Lower leg skin (tissue), 4 donors: ENCODE measurements at places on chromosomes 4 and X.

- no peak for DNase-seq
Measured at GRCh38 chrX:150958177-150958576, 25.0 kb upstream of the HMGB3 start.

DNA sequence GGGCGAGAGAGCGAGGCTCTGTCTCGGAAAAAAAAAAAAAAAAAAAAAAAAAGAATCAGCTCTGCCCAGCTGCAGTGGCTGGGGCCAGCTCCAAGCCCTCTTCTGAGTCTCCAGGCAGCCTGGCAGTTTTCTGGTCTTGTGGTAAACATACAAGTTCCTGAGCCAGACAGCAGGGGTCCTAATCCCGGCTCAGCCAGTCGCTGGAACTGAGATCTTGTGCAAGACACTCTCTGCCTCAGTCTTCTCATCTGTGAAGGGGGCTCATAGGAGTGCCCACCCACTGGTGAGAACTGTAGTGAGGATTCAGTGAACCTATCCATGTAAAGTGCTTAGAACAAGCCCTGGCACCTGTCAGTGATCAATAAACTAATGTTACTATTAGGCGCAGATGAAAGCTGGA is 41.8 kb downstream of the C4orf50 start:
- DNase-seq: no peak

DNA sequence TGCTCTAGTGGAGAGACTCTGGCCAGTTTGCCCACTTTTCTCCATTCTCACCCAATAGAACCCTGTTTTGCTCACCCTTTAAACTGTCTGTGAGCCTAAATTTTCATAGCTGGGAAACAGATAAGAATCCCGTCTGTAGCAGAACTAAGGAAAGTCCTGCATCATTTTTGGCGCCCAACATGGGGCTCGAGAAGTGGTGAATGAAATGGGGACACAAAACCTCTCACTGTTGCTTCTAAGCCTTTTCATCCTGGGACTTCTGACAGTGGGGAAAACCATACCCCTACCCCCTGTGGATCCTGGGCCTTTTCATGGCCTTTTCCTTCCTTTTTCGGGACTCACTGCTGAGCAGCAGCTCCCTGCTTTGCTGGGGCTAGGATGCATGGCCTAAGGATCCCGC is 189.9 kb downstream of the INPP4B start:
- no peak for DNase-seq

GRCh38 chrX:139971394-139971749 is 6.1 kb upstream of the CXorf66 start:
- DNase-seq: no peak

DNA sequence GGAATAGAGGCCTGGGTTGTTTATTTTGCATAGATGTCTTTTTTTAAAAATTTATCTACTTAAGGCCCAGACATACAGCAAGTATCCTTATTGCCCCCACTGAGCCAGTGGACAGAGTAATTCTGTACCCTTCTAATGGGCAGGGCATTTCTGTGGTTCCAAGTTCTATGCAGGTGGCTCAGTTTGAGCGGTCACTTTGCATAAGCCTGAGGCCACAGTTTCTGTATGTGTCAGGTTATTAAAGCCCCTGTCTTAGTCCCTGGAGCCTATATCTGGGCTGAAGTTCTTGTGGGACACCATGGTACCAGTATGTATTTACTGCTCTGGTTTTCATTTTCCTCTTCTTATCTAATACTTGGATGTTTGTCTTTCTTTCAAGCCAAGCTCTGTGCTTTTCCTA is 168.8 kb downstream of the MID1IP1 start:
- DNase-seq: no peak

DNA sequence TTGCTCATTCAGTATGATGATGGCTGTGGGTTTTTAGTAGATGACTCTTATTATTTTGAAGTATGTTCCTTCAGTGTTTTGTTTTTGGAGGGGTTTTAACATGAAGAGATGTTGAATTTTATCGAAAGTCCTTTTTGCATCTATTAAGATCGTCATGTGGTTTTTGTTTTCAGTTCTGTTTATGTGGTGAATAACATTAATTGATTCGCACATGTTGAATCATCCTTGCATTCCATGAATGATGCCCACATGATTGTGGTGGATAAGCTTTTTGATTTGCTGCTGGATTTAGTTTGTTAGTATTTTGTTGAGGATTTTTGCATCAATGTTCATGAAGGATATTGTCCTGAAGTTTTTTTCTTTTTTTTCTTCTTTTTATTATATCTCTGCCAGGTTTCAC is 347.4 kb upstream of the EPHA5 start:
- no peak for DNase-seq

- DNase-seq: no peak
Measured at GRCh38 chr4:139922406-139923024, 231.5 kb downstream of the MAML3 start.

- no peak for DNase-seq
Measured at GRCh38 chrX:87616371-87616770, 98.8 kb downstream of the KLHL4 start.

- DNase-seq: no peak
Measured at GRCh38 chrX:115459883-115460880, 100.8 kb upstream of the PLS3 start.

- no peak for DNase-seq
Measured at GRCh38 chr4:76703676-76704075, 194.3 kb downstream of the SOWAHB start.

GRCh38 chr4:74490736-74491135 is 45.8 kb downstream of the AREG start:
- DNase-seq: no peak

- no peak for DNase-seq
Measured at GRCh38 chrX:148552775-148553174, 52.4 kb downstream of the AFF2 start.

DNA sequence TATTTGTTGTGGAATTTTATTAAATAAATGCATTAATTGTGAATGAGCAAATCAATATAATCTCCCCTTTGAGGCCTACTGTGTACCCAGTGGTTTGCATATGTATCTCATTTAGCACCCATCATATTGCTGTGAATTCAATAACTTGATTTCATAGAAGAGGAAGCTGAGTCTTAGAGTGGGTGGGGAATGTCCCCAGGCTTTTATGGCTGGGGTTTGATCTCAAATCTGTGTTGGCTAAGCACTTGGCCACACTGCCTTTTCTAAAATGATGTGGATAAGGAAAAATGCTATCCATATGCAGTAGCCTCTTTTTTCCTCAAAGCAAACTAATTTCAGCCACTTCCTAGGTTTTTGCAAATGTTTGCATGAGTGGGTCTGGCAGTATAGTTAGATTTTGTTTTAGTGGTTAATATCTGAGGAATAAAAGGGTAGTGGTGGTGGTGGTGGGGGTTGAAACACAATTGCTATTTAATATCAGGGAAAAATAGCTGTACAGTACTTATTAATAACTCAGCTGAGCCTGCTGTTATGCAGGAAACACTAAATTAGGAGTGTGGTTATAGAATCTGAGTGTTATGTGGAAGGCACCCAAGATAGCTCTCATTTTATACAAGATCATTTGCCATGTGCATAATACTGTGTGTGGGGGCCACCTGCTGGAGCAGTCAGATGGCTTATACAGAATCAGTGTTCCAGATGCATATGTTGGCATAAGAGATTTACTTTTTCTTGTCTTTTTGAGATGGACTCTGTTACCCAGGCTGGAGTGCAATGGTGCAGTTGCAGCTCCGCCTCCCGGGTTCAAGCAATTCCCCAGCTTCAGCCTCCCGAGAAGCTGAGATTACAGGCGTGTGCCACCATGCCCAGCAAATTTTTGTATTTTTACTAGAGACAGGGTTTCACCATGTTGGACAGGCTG is 108.0 kb downstream of the TMEM131L start:
- peak; percentile 32 for DNase-seq

GRCh38 chr4:180999217-180999616 is 1244.0 kb upstream of the TENM3 start:
- no peak for DNase-seq

DNA sequence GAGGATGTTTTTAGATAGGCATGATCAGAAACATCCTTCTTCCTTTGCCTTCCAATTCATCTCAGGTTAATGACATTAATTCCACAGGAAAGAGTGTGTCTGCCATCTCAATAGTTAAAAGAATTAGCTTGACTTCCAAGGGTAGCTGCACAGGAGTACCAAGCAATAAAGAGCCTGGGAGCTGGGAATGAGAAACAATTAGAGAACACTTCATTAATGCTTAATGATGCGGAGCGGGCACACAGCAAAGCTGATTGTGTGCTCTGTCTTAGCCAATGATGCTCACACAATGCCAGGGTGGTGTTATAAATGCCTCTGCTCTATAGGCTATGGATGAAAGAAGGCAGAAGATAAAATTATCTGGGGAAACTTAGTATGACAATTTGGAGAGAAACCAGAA is 1052.5 kb upstream of the LCORL start:
- DNase-seq: no peak

- DNase-seq: no peak
Measured at GRCh38 chr4:184198190-184198589, 19.5 kb downstream of the ENPP6 start.

- no peak for DNase-seq
Measured at GRCh38 chr4:11079171-11079570, 349.5 kb downstream of the HS3ST1 start.

- no peak for DNase-seq
Measured at GRCh38 chrX:30620125-30620524, 33.1 kb upstream of the GK start.

DNA sequence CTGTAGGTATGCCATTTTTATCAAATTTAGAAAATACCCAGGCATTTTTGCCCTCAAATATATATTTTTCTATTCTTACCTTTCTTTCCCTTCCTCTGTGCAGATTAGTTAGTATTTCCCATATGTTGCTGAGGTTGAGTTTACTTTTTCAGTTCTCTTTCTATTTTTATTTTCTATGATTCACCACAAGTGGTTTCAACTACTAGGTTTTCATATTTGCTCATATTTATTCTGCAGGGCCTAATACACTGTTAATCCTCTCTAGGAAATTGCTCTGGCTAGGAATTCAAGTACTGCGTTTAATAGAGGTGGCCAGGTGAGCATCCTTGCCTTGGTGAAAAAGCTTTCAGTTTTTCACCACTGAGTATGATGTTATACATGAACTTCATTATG is 1535.3 kb upstream of the PCDH10 start:
- DNase-seq: no peak

GRCh38 chr4:77433418-77433733 is 172.2 kb upstream of the CXCL13 start:
- DNase-seq: no peak

GRCh38 chr4:73723023-73723422 is 17.3 kb upstream of the CXCL8 start:
- no peak for DNase-seq

- no peak for DNase-seq
Measured at GRCh38 chr4:53680598-53680997, 89.3 kb upstream of the LNX1 start.

DNA sequence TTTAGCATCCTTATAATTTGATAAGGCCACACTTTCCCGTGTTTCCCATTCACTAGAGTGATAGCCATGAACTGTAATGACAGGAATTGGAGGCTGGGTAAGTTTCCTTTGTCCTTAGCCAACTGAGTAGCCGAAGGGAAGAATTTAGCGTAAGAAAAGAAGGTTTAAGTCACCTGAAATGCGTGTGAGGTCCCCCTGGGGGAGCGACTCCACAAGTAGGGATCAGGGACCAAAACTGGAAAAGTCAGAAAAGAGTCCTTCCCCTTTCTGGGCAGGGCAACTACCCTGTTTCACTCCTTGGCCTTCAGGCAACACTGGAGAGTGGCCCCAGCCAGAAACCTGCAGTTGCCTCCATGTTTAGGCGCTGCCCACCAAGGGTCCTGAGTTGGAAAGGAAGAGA is 81.6 kb upstream of the MED14 start:
- DNase-seq: no peak

GRCh38 chr4:121182296-121182695 is 18.2 kb upstream of the TNIP3 start:
- DNase-seq: no peak

DNA sequence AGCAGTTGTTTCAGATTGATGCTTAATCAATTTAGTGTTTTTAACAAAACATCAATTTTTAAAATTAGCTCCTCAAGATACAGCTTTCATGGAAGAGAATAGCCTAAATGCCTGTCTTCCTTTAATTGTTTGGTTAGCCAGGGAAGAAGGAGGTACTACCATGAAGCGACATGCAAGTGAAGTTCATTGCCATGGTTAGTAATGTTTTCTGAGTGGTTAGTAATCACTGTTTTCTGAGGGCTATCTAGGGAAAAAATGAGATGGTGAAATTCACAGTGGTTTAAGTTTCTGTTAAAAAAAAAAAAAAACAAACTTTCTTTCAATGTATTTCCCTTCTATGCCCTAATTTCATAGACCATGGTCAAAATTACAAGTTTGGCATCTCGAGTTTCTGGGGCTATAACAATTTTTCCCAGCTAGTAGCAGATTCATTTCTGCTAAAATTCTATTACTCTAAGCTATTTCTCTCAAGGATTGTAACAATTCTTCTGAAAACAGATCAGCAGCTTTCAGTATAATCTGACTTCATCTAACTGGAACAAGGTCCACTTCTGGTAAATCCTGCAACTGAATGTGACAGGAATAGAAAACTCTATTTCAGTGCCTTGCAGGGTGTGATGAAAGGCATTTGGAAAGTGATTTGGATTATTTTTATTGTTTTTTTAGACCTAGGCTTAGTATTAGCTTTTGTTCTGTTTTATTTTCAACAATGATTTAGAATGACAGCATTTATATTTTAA is 157.0 kb downstream of the PCDH18 start:
- DNase-seq: no peak

DNA sequence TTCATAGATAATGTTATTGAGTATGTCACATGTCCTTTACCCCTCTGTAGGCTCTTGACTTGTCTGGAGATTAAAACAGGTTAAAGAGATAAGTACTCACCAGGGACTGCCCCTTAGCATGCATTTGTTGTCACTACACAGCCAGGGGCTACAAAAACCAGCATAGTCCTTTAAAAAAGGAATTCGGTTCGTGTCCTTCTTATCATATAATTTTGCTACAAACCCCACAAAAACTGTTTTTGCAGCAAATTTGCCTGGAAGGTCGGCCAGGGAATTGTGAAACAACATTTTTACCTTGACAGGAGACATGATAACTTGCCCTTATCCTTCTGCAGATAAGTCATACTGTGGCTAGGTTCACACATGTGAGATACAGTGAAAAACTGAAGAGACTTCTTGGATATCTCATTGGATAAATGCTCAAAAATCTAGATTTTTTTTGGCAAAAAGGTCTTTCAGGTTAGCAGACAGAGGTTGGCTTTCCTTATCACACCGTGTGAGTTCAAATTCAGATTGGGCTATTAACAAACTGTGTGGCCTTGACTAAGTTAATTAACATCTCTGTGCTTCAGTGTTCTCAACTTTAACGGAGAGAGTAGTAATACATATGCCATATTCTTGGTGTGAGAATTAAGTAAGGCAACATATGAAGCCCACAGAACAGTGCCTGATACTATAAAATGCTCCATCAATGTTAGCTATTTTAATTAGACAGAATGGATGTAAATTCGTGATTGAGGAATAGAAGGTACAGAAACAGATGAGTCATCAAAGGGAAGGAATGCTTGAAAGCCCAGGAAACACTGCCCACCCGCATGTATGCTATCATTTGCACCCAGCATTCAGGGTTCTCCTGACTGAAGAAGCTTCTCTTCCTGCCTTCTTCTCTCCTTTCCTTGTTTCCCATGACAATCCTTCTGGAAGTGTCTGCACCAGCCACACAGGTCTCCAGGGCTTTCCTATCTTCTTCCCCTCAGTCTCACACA is 30.0 kb downstream of the FAM9C start:
- no peak for DNase-seq

GRCh38 chrX:40647307-40648197 is at the start of gene CXorf38:
TSS of gene CXorf38 (minus strand) at chrX:40647561. CDS start at chrX:40647520, 41 bp downstream.
- peak; percentile 98 for DNase-seq

GRCh38 chrX:9646471-9647224 is 119.0 kb downstream of the GPR143 start:
- no peak for DNase-seq

- DNase-seq: no peak
Measured at GRCh38 chrX:29082558-29082957, 495.3 kb downstream of the IL1RAPL1 start.
